AG08395 (cell line): ENCODE measurements at places on chromosomes 7 and 10.

GRCh38 chr7:45160417-45160881 lies 2.9 kb downstream of the RAMP3 start:
- no peak for DNase-seq

GRCh38 chr10:121904888-121905287 lies 22.9 kb downstream of the ATE1 start:
- DNase-seq = no peak

DNA sequence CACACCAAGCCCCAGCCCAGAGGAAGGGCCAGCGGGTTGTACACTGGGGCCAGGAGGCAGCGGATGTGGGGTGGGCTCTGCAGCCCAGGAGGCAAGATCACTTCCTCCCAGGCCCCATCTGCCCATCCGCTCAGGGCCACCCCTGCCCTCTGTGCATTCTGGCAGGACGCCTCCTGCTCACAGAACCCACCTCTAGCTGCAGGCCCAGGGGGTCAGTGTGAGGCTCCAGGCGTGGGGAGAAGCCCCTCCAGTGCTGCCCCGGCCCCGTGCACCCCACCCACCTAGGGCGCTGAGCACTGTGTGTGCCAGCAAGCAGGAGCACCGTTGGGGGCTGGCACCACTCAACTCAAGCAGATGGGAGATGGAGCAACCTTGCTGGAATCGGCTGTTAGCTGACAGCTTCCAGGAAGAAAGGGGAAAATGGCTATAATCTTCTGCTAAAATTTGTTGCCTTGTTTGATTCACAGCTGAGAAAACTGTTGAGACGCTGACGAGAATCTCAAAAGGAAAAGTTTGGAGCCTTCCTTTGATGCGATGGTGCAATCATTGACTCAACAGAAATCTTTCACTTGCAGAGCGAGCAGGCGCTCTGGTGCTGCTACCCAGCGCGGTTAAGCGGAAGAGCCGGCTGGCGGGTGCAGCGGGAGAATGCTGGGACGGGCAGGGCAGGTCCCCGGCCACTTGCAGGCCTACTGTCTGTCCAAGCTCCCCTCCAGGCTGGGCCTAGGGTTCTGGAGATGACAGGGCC lies 276.1 kb downstream of the ELFN1 start:
- DNase-seq = no peak

DNA sequence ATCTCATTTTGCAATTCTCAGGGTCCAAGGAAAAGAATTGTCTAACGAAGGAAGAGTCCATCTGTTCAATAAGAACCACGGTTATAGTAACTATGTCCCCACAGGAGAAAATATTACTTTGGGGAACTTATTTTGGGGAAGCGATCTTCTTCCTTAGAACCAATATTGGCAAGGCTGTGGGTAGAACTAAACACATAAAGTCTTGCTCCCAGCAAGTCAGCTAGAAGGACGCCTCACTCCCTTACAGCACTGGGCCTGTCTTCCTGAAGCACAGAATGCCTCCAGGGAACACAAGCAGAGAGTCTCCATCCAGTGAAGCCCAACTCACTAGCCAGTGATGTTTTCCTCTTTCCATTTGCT lies 30.2 kb downstream of the C10orf71 start:
- DNase-seq = no peak
